ENCODE measurements at places on chromosomes 3 and 15.

- DNase-seq = no peak
Observed at GRCh38 chr15:65174509-65174908, 10.6 kb downstream of the CLPX start.

DNA sequence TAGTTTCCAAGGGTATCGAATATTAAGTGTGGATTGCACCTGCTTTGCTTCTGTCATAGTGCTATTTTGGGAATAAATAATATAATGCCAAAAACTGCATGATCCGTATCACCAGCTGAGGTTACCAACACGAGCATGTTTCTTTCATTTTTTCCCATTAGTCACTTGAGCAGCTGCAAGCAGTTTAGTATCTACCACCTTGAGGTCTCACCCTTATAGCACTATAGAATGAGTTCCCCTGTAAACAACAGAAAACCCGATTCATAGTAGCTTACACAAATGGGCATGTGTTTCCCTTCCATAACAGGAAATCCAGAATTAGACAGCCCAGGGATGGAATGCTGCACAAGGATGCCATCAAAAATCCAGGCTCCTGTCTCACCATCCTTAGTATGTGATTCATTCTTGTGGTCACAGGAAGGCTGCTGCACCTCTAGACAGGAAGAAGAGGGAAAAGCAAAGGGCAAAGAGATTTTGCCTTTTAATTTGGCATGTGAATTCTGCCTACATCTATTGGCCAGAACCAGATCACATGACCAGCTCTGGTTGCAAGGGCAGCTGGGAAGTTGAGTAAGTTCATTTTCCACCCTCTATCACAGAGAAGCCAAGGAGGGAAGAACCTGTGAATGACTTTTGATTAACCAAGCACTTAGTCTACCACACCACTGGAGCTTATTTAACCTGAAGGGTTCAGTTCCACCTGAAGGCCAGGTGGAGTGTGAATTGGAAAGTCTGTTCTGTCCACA, 91.3 kb upstream of the SLC25A36 start:
- DNase-seq = no peak

GRCh38 chr3:122067588-122068240, 12.6 kb downstream of the CD86 start:
- no peak for DNase-seq

DNA sequence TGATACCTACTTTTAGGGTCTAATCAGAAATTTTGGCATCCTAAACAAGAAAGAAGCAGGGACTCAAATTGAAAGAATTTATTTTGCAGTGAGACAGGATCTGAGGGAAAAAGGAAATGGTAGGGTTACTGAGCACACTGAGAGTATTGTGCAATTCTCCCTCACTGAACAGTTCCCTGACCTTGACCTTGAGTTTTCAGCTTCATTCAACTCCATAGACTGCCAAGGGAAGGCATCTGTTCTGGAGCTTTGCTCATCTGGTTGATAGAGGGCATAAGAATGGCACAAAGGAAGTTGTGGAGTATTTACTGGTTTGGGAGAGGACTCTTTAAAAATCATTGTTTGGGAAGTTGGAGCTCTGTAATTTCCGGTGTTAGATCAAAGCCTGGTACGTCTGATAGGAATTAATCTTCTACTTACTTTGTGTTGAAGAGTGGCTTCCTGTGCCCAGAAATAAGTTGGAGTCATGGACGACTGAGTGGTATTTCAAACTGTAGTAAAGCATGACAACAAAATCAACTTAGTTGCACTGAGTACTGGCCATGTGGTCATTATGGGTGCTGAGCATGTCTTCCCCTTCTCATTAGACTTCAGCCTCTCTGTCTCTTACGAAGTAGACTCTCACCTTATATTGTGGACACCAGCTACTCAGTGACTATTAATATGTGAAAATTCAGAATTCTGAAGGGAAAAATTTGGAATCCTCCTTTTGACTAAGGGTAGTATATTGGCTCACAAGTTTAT, 40.8 kb downstream of the CLDN1 start:
- no peak for DNase-seq

DNA sequence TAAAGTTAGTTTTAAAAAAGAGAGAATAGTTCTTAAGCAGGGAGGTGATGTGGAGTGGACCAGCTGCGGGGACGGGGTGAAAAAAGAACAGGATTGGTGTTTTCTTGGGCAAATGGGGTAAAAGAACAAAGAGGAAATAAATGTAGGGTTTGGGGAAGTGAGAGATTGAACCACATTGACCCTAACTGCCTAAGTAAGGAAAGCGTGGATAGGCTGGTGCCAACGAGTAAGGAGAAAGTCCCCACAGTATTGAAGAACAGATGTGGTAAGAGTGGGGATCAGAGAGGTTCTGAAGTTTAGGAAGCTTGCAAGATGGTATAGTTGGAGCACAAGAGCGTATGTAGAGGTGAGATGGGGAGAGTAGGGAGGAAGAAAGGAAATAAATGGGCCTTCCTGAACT, 17.0 kb downstream of the IREB2 start:
- DNase-seq = no peak

GRCh38 chr3:160340351-160340750, 58.7 kb downstream of the IFT80 start:
- no peak for DNase-seq

- DNase-seq = no peak
Observed at GRCh38 chr3:157531301-157531660, 28.1 kb upstream of the VEPH1 start.

GRCh38 chr3:129398803-129399144, 29.7 kb downstream of the EFCAB12 start:
- no peak for DNase-seq
